Muscle of leg (tissue), 16 donors: ENCODE measurements at places on chromosomes 3 and 15.

DNA sequence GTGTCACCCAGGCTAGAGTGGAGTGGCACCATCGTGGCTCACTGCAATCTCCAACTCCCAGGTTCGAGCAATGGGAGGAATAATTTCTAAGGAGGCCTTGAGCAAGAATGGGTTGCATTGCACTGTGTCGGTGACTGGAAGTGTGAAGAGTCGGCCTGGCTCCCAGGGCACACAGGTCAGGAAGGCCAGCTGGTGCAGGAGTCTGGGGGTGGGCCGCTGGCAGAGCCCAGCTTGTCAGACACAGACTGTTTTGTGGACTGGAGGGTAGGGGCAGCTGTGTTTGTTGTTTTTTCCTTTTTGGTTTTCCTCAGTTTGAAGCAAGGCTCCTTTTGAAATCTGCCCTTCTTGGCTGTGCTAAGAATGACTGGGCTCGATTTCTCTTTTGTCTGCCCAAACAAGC is 66.2 kb downstream of the ITGA11 start:
- no peak for DNase-seq

GRCh38 chr3:20022954-20023622 is 11.0 kb upstream of the PP2D1 start:
- no peak for DNase-seq

- DNase-seq, result no peak
Measured at GRCh38 chr3:140359233-140359995, 318.4 kb upstream of the TRIM42 start.

GRCh38 chr3:76131396-76132153 is 346.2 kb upstream of the ZNF717 start:
- no peak for DNase-seq

DNA sequence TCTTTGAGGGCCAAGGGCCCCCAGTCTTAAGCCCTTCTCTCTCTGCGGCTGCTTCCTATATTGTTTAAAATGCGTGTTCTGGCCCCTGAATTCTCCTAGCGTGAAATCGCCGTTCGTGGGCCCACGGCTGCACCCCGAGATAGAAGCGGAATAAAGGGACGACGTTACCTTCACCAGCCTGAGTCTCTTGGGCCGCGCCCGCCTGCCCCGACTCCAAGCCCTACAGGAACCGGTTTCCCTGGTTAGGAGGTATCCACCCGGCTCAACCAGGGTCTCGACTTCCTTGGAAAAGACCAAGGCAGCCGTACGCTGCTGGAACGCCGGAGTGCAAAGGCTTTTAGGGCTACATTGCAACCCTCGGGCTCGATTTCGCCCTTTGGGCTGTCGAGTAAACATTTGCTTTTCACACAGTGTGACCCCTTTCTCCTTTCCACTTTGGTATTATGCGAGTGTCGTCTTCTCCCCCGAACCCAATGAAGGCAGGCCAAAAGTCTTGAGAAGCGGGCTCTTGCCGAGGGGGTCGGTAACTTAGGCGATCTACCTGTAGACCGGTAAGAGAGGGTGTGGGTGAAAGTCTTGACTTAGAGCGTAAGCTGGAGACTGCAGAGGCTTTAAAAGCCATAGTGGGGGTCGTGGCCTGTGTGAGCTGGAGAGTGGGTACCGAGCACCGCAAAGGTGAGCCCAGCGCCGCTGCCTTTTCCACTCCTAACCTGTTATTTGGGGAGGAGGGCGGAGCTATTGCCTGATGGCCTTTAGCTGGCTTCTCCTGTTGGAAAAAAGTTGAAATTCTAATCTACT is 2.0 kb downstream of the TRIM71 start:
- DNase-seq, result no peak

DNA sequence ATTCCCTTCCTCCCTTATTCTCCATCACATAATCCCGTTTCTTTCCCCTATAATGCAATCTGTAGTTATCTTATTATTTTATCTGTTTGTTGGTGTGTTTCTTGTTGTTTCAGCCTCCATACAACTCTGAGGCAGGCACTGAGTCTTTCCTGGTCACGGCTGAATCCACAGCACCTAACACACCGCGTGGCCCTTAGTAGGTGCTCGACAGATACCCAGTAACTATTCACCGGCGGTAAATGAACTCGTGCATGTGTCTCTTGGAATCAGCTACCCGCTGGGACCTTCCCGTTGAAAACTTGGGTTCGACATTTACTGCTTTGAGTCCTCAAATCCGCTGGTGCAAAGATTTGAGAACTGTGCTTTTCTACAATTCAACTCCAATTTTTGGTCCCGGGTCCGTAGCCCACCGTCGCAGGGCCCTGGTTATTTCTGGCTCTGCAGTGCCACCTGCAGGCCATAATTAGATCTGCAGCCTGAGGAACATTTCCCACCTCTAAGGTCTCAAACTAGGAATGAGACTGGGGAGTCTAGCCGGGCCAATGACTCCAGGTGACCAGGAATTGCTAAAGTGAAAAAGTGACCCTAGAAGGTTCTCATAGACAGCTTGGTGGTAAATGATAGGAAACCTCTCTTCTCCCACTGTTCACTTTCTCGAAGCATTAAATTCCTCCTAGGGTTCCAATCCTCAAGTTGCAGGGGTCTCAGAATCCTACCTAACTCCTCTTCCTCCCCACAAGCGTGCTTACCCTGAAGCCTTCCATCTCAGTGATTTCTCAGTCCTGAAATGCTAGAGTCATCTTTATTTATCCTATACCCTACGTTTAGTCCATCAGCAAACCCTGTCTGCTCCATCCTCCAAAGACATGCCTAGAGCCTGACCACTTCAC is 40.0 kb upstream of the TRH start:
- DNase-seq, result peak; percentile 41

GRCh38 chr3:153215966-153216365 is 53.9 kb downstream of the RAP2B start:
- peak; percentile 83 for DNase-seq

- DNase-seq, result no peak
Measured at GRCh38 chr3:120802916-120803315, 60.4 kb downstream of the GTF2E1 start.

GRCh38 chr3:43015991-43016865 is 37.1 kb downstream of the GASK1A start:
- DNase-seq, result no peak

DNA sequence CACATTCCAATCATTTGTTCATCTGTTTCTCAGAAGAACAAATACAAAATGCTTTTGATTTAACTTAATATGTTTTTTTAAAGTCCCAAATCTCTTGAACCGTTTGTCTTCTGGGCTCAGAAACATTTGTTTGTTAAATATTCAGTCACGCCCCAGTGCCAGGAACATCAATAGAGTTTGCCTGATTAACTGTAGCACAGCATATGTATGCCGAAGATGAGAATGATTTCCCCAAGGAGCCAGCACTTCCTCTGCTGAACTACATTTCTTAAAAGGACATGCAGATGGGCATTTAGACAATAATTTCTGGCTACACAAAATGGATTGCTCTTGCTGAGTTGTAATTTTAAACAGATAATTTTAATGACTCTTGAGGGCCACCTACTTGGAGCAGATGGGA is 191.6 kb upstream of the FAM3D start:
- DNase-seq, result peak; percentile 49

DNA sequence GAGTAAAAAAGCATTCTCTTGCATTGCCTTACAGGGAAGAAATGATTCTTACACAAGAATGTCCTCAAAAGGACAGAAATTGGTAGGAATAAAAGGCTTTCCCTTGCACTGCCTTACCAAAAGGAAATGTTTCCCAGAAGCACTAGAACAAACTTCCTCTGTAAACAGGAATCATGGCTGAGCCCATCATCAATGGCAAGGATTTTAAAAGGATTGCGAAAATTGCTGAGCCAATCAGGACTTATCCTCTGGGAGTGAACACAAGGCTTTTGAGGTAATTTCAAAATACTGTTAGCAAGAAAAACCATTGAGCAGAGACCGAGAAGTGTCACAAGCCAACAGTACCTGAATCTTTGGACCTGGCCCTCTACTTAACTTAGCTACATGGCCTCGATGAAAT is 897.3 kb downstream of the ROBO1 start:
- DNase-seq, result no peak

DNA sequence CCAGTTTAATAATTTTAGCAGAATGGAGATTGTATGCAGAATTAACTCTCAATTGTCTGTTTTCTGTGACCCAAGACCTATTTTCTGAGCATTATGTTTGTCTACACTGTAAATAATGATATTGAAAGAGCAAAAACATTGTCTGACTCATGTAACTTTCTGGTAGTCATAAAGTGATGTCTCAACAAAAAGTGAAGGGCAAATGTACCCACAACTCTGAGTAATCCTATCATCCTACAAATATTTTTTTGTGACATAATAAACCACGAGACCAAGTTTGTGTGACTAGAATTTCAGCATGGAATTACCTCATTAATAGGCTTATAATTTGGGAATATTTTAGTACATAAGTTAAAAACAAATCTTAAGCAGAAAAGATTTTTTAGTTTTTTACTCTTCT is 15.4 kb upstream of the ABHD10 start:
- DNase-seq, result no peak

DNA sequence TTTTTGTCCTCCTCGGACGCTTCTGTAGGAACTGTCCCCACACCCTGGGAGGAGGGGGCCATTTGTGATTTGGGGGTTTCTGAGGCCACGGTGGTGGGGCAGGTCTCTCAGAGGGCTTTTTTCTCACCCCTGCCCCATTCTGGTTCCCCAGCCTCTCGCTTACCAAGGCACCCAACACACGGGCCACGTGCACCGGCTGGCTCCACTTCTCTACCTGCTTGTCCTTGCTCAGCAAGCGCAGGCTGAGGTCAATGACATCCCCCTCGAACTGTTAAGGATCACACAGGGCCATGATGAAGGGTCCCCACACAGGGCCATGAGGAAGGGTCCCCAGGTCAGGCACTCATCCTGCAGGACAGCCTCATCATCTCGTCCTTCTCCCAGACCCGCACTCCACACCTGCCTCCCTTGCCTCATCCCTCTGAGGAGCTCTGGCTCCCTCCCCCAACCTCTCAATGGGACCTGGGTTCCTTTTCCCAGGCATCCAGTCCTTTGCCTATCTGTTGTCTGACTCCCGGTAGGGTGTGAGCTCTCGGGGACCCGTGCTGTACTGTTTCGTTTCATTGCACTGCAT is 10.6 kb downstream of the EPB42 start:
- DNase-seq, result no peak

DNA sequence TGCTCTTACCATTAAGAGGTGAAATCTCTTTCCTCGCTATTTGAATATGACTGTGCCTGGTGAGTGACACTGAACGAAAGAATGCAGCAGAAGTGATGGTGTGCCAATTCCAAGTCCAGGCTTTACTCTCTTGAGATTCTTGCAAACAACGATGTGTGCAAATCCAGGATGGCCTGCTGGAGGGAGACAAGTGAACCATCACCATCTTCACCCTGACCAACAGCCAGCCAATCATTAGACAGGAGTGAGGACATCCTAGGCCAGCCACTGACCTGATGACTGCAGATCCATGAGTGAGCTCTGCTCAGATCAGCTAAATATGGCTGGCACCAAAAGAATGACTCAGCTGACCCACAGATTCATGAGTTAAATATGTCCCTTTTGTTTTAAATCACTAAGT is 878.0 kb downstream of the PDCD6IP start:
- DNase-seq, result no peak
